ENCODE measurements at places on chromosomes 12 and 14. TPM values are rescaled to one million over a fixed set of nuclear protein-coding genes. Genes with fewer than 3 reads are reported as not detected.

GRCh38 chr12:132108211-132108832 lies 35.8 kb downstream of the DDX51 start:
- DNase-seq: no peak

DNA sequence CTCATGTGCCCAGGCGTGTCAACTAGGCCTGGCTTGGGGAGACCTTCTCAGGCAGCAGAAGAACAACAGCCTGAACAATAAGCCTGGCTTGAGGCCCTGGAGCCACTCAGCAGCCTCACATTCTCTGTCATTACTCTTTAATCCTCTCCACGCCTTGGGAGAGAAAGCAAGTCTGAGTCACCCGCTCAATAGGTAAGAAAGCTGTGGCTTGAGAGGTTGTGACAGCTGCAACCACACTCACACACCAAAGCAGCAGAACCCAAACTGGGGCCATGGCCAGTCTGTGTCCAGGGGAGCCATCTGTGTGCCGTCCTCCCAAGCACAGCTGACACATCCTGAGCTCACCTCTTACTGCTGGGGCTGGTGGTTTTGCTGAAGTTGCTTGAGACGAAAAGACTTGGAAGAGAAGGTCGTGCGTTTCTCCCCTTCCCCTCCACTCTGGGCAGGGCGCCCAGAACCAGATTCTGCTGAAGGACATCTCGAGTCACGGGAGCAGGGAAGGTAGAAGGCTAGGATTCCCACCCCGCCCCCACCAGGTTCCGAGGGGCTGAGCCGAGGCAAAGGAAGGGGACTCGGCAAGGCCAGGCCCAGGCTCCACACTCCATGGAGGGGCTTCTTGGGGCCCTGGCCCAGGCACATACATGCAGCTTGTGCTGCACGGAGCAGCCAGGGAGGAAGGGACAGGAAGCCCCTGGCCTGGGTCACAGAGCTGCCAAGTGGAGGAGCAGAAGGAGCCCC lies 5.5 kb downstream of the TMEM63C start:
- peak; percentile 94 for DNase-seq

GRCh38 chr12:103632554-103633216 lies 45.6 kb downstream of the STAB2 start:
- peak; percentile 48 for DNase-seq

DNA sequence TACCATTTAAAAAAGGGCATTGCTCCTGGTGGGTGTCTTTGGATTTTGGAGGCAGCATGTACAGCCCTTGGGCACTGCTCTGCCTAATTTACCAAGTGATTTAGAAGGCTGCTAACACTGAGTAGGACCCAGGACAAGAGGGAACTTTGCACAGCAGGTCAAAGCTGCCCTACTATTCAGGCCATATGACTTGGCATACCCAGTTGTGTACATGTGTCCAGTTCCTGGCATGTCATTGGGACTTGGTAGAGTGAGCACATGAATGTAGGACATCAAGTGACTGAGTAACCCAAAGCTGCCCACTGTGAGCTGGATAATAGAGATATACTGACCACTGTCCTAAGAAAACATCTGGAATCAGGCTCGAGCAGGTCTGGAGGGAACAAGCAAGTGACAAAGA lies 15.7 kb downstream of the CDKL1 start:
- no peak for DNase-seq

DNA sequence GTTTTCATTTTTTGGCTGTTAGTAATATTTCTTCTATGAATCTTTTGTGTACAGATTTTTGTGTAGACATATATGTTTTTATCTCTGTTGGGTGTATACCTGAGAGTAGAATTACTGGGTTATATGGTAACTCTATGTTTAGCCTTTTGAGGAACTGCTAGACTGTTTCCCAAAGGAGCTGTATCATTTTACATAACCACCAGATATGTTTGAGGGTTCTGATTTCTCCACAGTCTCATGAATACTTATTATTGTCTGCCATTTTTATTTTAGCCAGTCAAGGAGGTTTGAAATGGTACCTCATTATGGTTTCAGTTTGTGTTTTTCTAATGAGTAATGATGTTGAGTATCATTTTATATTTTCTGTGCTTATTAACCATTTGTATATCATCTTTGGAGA lies 1.9 kb downstream of the PCNX4 start:
- peak; percentile 14 for DNase-seq

The CLEC4D gene
- total RNA-seq: not detected

GRCh38 chr12:3999904-4000303 lies 126.7 kb upstream of the PARP11 start:
- no peak for DNase-seq

The UNG gene
- total RNA-seq: 72.3 TPM

The RPL36AL gene
- total RNA-seq: 363 TPM

The PTPRO gene
- 0.32 TPM for total RNA-seq

The DCAF5 gene
- total RNA-seq: 26.1 TPM

DNA sequence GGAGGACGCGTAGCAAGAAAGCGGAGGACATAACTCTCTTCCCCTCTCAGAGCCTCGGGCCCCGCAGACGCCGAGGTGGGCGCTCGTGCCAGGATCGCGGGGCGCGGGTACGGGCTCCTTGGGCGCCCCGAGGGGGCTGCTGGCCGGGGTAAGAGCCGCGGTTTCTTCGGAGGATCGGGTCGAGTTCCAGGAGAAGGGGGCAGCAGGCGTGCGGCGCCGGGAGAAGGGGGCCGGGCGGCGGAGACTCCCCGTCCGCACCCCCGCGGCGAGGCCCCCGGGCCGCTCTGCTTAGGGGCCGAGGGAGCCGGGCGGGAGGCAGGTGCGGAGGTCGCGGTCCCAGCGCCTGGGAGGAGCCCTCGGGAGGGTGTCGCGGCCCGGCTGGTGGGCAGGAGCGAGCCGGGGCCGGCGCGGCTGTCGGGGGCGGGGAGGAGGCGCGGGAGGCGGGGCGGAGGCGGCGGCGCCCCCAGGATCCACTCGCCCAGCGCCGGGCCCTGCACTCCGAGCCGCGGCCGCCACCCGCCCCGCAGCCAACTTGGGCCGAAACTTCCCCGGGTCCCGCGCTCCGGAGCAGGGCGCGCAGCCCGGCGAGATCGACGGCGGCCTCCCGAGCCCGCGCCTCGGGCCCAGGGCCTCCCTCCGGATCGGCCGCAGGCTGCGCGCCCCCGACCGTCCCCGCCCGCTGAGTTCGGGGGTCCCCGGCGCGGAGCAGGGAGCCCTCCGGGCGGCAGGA lies 64.4 kb downstream of the FBXL14 start:
- DNase-seq: no peak

The PNN gene
- 23.6 TPM for total RNA-seq

DNA sequence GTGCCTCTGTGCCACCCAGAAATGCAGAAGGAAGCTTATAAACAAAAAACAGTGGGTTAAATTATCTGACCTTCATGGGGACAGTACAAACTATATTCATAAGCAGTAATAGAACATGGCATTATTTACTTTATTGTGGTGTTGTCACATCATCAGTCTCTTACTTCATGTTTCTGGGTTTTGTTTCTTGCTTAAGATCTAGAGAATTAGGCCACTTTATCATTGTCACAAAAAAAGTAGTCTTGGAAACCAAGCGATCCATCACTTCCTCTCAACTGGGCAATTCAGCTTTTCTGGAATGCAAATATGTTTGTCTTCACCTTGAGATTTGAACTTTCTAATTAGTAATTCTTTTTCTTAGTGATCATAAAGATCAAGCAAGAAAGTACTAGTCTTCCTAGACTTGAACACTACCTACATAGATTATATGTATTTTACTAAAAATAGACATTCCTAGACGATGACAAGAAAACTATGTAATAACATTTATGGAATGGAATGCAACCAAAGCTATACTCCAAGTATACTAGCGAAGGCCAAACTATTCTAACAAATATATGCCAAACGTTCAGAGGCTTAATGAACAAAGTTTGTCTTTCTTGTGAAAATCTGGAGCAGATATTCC lies 363.4 kb downstream of the DAD1 start:
- no peak for DNase-seq

DNA sequence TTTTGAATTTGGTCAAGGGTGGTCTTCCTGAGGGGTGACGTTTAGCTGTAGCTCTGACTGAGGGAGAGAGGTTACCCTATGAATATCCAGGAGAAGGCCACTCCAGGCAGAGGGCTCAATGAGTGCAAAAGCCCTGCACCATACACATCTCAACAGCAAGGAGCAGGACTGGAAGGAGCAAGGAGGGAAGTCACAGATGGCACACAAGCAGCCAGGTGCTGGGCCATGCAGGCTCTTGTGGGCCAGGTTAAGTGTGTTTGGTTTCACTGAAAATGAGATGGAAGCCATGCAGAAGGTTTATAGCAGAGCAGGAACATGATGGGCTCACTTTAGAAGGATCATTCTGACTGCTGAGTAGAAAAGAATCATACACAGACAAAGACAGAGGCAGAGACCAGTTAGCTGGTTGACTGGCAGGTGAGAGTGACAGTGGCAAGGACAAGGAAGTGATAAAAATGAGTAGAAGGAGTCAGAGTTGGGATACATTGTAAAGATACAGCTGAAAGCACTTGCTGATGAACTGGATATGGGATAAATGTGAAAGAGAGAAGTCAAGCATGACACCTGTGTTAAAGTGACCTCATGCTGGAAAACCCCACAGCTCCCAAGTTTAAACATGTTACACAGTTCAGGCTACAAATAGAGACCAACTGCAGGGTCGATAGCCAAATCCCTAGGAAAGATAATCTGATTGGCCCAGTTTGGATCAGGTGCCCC lies 81.2 kb downstream of the PRKD1 start:
- DNase-seq: peak; percentile 15

- no peak for DNase-seq
Observed at GRCh38 chr12:130481392-130481879, 143.7 kb downstream of the PIWIL1 start.

GRCh38 chr12:94954029-94954685 lies 49.3 kb downstream of the NDUFA12 start:
- peak; percentile 77 for DNase-seq

The APOLD1 gene
- total RNA-seq: 18.9 TPM

The ARID4A gene
- 3.9 TPM for total RNA-seq

DNA sequence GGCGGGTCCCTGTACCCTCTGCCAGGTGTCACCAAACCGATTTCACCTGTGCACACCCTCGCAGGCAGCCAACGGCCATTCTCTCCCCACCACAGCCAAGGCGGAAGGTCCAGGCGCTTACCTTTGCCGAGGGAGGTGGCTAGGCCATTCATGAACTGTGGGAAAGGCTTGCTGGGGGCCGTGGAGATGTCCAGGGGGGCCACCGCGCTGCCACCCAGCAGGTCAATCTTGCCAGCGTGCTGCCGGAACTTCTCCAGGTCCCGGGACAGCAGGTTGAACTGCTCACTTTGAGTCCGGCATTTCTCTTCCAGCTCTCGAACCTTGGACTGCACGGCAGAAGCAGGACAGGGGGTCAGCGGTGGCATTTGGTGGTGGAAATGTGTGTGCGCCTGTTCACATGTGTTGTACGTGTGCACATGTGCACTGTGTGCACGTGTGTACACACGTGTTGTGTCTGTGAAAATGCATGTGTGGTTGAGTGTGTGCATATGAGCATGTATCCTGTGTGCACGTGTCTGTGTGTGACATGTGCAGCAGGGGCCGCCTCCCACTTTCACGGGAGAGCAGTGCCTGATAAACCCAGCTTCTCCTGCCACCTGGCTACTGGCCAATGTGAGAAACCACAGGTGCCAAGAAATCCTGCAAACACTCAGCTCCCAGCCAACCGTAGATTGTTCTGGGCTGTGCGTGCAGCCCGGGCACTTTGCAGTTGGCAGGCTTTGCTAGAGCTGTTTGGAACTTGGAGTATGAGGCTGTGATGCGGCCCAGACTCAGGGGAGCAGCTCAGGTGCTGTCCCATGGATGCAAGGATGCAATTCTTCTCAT lies 118.9 kb downstream of the PIWIL1 start:
- peak; percentile 4 for DNase-seq

- DNase-seq: no peak
Observed at GRCh38 chr12:108604208-108604941, 6.5 kb upstream of the TMEM119 start.

- peak; percentile 94 for DNase-seq
Observed at GRCh38 chr12:32548691-32549281, 130.3 kb upstream of the DNM1L start.

DNA sequence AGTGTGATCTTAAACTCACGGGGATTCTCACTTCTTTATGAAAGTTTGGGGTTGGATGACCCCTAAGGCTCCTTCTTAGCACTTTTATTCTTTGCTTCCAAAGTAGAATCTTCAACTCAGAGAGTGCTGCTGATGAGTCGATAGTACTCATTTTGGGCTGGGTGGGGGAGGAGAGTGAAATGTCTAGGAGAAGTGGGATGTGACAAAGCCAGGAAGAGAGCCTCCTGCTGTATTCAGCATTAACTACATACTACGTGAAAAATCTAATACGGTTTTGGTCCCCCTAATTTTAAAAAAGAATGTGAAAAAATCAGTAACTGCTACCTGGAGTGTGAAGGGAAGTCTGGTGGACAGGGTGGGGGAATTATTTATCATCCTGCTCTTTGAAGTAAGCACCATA lies 148.3 kb downstream of the SAMD4A start:
- peak; percentile 37 for DNase-seq

DNA sequence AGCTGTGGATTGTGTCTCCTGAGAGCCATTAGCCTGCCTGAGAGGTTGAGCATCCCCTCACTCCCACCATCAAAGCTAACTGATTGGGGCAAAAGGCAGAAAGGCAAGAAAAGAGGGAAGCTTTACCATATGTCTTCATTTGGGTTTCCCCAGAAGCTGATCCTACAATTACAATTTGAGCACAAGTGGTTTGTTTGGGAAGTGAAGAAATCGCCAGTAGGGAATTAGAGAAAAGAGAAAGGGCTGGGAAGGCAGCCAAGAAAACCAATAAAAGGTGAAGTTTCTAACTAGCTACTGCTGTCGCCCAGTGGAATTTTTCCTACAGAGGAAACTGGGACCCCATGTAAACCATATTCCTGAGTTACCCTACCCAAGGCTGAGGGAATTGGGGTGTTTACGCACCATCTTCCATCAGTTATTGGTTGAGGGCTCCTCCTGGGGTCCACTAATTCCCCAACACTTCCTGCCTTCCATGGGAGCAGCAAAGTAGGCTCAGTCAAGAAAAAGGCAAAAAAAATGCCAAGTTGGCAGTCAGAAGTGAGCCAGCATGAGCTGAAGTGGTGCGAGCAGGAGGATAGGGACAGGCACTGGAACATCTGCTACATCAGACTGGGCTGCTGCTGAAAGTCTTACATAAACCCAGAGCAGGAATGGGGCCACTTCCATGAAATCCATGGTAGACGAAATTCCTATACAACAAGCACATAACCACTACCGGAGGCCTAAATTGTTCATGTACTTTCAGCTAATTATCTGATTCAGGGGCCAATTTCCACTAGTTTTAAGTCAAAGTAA lies 17.3 kb downstream of the KCNK10 start:
- no peak for DNase-seq

- DNase-seq: no peak
Observed at GRCh38 chr12:28941248-28941647, 207.8 kb upstream of the FAR2 start.

GRCh38 chr12:64701283-64701682 lies 57.9 kb downstream of the GNS start:
- no peak for DNase-seq

The TSPAN8 gene
- not detected for total RNA-seq

The MCRS1 gene
- 58.1 TPM for total RNA-seq

- no peak for DNase-seq
Observed at GRCh38 chr14:25116607-25117006, 66.7 kb upstream of the STXBP6 start.

The SERPINA1 gene
- total RNA-seq: 8.3 TPM

GRCh38 chr12:49730568-49731101 lies 10.7 kb upstream of the TMBIM6 start:
- DNase-seq: no peak

GRCh38 chr12:93537769-93538168 lies 34.7 kb upstream of the SOCS2 start:
- no peak for DNase-seq

GRCh38 chr12:121765573-121765972 lies 27.9 kb downstream of the RHOF start:
- DNase-seq: peak; percentile 87

Data from M059J (cell line).